LoVo (cell line): ENCODE measurements at places on chromosomes 2 and 18.

DNA sequence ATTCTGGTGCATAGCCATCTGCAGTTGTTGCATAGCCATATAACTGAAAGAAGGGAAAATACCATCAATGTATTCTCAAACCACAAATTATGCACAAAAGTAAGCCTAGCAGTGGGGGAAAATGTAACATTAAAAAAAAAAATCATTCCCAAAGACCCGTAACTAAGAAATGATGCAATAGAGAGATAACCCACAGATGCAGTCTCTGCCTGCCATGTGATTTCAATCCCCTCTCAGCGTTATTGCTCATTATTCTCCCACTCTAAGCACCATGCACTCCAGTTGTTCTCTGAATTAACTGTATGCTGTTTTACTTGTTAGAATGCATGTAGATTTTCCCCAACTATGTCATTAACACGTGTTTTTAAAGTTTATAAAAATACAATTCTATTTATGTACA is 14.1 kb downstream of the DSC1 start:
- DNase-seq = no peak

GRCh38 chr18:37465958-37466357 is 99.6 kb downstream of the CELF4 start:
- DNase-seq = no peak

- no peak for DNase-seq
Observed at GRCh38 chr2:96821113-96821675, 5.1 kb downstream of the CNNM3 start.

DNA sequence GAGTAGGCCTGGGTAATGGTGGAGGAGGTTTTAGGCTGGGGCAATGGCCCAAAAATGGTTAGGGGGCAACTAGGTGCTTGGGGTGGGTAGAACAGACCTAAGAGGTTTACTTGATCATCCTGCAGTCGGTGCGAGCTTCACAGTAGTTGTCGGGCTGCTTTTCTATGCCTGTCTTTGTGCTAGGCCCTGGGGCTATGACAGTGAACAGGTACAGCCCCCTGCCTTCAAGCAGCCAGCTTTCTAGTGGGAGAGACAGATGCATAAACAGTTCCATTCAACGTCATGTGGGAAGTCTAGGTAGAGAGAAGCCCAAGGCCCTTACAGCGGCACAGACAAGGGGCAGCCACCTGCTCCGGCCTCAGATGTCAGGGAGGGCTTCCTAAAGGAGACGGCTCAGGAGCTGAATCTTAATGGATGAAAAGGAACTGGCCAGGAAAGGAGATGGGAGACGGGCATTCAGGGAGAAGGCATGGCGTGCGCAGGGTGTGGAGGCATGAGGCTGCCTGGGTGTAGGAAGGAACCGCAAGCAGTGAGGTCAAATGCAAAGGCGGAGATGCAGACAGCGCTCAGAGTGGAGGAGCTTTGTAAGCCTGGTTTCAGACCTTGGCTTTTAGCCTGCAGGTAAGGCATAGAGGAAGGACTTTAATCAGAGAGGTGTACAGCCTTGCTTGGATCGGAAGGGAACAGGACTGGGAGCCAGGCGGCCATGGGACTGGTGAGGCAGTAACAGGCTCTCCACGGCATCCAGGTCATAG is 6.0 kb downstream of the CTIF start:
- no peak for DNase-seq

GRCh38 chr2:26077291-26077690 is 43.4 kb downstream of the RAB10 start:
- DNase-seq = no peak

- no peak for DNase-seq
Observed at GRCh38 chr2:58032016-58032763, 14.4 kb upstream of the VRK2 start.
